ENCODE measurements at places on chromosomes 2 and 18.

- DNase-seq = no peak
Measured at GRCh38 chr18:28030458-28030857, 146.5 kb downstream of the CDH2 start.

GRCh38 chr2:226869371-226869770 is 33.5 kb downstream of the RHBDD1 start:
- DNase-seq = no peak

GRCh38 chr18:64539847-64540246 is 391.0 kb upstream of the LINC00305 start:
- no peak for DNase-seq

- no peak for DNase-seq
Measured at GRCh38 chr2:136527560-136527959, 237.8 kb upstream of the THSD7B start.

DNA sequence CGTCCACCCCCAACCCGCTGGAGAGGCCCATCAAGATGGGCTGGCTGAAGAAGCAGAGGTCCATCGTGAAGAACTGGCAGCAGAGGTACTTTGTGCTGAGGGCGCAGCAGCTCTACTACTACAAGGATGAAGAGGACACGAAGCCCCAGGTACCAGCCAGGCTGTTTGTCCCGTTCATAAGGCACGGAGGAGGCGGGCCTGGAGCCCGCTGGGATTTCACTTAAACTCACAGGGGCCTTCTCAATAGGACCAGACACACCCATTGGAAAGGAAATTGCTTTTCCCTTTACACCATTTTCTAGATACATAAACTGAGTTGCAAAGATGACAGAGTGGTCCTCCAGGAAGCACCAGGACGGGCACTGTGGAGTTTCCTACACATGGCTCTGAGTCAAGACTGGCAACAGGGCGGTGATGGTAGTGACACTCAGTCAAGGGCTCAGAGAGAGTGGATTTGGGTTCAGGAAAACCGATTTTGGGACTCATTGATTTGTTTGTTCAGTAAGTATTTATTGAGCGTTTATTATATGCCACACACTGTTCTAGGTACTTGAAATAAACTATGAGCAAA is 40.7 kb downstream of the ARHGAP25 start:
- no peak for DNase-seq

DNA sequence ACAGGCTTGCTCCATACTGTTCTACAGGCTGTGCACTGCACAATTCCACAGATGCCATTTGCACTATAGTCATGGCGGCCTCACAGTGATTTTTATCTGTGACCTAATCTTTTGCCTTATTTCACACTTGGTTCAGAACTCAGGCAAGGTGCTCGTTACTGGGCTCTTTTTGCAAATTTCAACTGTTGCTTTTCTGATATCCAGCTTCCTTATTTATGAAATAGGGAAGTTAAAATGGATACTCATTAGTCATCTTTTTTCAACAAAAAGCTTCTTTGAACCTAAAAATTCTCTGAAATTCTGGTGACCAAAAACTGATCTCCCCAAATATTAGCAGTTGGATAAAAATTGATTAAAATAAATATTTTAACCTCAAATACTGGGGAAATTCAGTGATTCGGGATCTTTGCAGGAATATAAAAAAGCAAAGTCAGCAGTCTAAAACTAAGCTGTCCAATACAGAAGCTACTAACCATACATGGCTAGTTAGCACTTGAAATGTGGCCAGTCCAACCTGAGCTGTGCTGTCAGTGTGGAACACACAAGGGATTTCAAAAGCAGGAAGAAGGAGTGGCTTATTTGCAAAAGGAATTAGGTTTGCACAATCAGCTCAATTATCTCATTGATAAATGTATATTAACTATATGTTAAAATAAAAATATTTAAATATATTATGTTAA is 134.4 kb downstream of the COL4A4 start:
- DNase-seq = no peak

- no peak for DNase-seq
Measured at GRCh38 chr2:209905691-209906090, 96.7 kb upstream of the RPE start.

DNA sequence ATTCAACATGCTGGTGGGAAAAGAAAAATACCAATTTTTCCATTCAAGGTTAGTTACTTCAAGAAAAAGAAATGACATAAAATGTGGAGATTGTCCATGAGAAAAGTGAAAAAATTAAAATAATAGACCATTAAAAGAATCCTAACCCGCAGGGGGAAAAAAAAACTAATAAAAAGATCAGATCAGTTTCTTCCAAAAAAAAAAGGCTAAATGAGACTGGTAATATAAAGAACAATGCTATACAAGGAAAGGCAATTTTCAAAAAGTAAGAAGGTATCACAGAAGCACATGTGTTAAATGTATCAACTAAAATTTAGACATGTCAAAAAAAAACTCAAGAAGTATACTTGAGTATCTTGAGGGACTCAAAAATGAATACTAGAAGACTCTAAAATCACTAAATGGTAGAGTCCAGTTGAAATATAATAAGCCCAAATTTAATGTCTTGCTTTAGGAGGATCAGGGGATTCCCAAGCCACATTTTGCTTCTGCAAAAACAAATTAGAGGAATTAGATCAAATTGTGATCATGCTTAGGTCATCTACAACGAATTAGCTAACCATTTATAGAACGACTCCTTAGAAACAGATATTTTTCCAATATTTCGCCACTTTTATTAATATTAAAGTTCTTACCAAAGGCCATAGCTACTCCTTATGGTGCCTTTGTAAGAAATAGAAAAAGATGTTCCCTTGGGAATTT is 35.8 kb upstream of the GLS start:
- no peak for DNase-seq

DNA sequence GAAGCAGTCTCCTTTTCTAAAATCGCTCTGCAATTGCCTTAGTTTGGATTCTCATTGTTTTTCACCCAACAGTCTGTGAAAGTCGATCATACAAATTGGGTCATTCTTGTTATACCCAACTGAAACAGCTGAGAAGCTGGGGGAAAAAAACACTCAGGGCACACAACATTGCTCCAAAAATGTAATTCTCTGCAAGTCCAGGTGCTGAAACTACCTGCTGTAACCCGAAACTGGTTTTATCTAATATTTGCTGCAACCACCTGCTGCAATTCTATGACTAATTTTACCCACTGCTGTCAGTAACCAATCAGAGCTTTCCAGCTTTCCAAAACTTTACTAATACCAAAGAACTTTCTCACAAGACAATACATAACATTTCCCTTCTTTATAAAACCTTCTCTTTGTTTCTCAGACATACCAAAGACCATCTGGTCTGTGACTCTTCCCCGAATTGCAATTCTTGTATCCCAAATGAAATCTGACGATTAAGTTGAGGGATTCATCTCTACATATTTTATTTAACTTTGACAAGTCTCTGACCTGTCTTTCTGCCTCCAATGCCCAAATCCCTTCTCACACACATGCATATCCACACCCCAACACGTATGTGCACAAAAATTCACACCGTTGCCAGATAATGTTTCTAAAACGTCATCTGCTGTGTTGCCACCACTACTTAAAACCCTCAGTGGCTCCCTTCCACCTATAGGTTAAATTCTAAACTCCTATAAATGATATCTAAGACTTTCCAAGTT is 198.3 kb downstream of the PIEZO2 start:
- no peak for DNase-seq

- no peak for DNase-seq
Measured at GRCh38 chr18:39415471-39415870, 1849.9 kb upstream of the CELF4 start.

DNA sequence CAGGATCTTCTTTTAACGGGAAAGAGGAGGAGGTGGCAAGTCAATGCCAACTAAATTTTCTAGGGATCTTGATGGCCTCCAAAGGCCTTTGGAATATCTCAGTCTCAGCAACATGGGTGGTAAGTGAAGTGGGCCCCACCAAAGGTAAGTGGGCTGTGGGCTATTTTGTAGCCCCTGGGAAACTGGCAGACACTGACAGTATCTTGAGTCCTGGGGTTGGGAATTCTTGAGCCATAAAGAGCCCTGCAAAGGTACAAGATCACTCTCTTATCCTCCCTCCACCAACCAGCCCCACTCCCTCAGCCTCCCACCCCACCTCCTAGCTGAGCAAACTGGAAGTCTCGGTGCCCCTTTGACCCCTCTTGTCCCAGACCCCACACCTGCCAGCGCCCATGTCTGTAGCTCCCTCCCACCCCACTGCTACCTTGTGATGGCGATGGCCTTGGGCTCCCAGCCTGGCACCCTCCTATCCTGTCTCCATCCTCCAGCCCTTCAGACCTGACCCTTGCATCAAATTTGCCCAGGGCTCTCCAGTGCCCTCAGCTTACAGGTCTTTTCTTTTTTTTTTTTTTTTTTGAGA is 8.5 kb downstream of the ATP6V1B1 start:
- DNase-seq = no peak

DNA sequence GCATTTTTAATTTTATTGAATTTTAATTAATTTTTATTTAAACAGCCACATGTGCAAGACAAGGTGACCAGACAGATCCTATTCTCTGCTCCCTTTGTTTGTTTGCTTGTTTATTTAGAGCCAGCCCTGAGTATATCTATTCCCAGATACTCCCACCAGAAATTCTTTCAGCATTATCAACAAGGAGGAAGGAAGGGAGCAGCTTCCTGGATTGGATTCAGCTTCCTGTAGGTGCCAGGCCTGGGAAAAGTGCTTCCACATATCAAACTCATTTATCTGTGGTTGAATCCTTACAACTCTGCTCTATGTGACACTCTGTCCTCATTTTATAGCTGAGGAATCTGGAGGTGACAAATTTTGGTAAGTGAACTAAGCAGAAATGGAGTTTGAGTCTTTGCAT is 60.5 kb upstream of the KLF7 start:
- peak; percentile 48 for DNase-seq

- no peak for DNase-seq
Measured at GRCh38 chr2:239734436-239735005, 290.6 kb downstream of the NDUFA10 start.

DNA sequence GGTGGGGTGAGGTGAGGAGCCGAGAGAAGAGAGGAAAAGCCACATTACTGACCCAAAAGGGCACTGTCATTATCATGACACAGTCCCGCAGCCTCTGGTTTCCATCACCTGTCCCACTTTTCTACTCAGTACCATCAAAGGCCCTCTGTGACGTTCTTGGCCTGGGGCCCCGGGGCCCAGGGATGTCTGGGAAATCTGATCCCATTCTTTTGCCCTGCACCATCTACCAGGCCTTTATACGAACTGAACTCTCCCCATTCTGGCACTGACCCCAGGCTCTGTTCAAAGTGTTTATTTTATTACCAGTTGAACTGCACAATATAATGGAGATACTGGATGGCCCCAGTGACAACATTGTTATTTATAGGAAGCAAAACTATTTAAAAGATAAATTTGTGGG is 89.1 kb downstream of the COL6A3 start:
- no peak for DNase-seq

GRCh38 chr2:219737270-219737691 is 109.9 kb downstream of the SLC4A3 start:
- no peak for DNase-seq

GRCh38 chr18:66630831-66631230 is 26.9 kb upstream of the CDH19 start:
- DNase-seq = no peak

- DNase-seq = peak; percentile 98
Measured at GRCh38 chr18:12597760-12598159, 60.1 kb downstream of the SPIRE1 start.

DNA sequence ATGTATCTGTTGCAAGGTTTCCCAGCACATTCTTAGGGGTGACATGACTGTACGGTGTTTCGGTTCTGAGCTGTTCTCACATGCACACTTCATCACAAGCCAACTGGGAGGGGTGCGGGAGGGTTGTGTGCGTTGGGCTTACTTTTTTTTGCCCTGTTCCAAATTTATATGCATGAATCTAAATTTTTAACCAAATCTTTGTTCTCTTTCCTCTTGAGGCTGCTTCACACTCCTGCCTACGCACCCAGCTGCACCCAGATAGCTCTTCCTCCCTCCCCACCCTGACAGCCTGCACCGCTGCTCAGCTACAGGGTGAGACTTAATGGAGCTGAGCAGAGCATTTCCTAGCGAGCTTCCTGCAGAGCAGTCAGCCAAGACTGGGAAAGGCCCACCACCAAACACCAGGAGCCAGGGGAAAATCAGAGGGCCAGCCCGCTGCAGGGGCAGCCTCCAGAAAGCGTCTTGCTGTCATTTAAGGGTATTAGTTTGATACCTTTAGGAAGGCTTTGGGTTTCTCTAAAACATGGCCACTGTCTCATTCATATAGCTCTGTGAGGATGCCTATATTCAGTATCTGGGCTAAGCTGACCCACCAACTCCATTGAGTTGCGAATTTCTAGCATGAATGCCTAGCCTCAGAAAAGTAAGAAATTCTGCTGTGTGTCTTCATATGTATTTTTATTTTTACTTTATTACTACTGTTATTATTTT is 84.5 kb downstream of the POU3F3 start:
- no peak for DNase-seq

DNA sequence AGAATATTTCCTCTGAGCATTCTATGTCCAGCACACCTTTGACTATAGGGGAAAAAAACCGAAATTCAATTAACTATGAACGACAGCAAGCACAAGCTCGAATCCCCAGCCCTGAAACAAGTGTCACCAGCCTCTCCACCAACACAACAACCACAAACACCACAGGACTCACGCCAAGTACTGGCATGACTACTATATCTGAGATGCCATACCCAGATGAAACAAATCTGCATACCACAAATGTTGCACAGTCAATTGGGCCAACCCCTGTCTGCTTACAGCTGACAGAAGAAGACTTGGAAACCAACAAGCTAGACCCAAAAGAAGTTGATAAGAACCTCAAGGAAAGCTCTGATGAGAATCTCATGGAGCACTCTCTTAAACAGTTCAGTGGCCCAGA is 79.4 kb upstream of the FAM117B start:
- DNase-seq = no peak

DNA sequence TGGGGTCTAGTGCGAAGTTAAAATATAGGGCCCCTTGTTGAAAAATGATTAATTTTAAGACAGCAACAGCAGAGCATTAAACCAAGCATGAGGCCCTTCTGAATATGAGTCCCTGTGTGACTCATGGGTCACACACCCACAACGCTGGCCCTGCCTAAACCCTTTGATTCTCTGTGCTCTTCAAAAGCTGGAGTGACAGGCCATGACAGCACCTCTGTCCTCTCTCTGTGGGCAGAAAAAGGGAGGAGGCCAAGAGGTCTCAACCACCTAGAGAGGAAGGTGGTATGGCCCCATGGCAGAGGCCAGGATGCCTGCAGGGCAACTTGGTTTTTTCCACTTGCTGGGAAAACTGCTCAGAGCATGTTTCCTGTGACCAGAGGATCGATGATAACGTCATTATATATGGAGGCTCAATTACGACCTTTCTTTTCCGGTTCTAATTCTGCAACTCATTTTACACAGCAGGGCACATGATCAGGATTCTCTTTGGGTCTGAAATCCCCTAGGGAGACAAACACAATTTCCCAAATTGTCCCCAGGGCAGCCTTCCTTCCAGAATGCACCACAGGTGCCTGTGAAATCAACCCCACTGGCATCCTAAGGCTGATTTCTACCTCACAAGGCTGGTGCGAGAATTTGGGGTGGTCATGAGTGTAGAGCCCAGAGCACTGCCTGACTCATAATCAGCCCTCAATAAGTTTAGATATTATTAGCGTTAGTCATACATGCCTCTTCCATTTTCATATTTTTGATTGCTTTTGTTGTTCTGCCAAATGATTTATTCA is 102.0 kb upstream of the PPP1CB start:
- peak; percentile 47 for DNase-seq

GRCh38 chr2:235235977-235236767 is 257.7 kb upstream of the AGAP1 start:
- no peak for DNase-seq

- DNase-seq = no peak
Measured at GRCh38 chr2:63840081-63840784, 1.5 kb upstream of the UGP2 start.

GRCh38 chr2:135276525-135276924 is 224.4 kb downstream of the RAB3GAP1 start:
- no peak for DNase-seq

Data from NCI-H226 (cell line).